Stimulated activated CD4-positive, alpha-beta T cell treated with anti-CD3 and anti-CD28 coated beads, Interleukin-15, amount 100 ng/mL, for 24 hours (primary cell): ENCODE measurements at places on chromosomes 3 and 15.
A peak's percentile ranks its signal among the peaks of the same experiment; 100 is the strongest.

- DNase-seq, result no peak
These were observed 43.1 kb upstream of the HES1 start for GRCh38 chr3:194092881-194093301.

DNA sequence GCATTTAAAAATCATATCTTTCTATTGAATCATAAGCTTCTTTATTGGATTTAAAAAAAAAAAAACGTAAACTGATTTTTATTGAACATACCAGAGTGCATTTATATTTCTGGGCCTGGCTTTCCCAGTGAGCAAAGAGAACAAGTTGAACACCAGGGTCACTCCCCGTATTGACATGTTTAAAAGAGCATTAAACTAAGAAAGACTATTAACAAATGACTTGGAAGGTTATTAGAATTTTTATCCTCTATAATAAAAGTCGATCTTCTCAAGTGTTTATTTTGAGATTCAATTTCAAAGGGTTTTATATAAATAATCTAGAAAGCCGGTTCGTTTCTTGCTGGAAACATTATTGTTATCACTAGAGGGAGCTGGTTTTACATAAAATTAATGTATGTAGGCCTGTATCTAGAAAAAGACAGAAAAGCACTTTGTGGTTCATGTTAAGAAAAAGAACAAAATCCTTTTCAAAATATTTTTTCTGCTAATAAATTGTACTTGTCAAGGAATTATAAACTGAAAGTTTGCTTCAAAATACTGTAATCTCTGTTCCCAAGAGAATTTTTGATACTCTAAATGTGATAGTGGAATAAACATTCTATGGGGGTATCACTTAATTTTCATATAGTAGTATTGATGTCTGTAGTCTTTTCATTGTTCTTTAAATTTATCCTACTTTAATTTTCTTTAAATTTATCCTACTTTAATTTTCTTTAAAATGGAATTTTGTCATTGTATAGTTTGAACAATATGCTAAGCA, 321.8 kb upstream of the MME start:
- DNase-seq, result no peak

DNA sequence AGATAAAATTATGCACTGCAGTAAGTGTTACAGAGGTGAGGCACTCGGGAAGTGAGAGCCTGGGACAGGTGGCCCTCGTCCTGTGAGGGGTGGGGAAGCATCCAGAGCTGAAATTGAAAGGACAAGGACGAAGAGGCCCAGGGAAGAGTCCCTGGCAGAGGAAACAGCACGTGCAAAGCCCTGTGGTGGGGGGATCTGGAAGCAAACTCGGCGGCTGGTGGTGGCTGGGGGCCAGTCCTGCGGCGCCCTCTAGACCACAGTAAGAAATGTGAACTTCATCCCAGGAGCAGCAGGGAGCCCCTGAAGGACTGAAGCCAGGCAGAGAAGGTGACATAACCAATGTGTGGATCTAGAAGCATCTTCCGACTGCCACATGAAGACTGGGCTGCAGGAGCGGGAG, 42.8 kb downstream of the GRIP2 start:
- no peak for DNase-seq

GRCh38 chr3:73571238-73571794, 53.4 kb downstream of the PDZRN3 start:
- DNase-seq, result no peak

DNA sequence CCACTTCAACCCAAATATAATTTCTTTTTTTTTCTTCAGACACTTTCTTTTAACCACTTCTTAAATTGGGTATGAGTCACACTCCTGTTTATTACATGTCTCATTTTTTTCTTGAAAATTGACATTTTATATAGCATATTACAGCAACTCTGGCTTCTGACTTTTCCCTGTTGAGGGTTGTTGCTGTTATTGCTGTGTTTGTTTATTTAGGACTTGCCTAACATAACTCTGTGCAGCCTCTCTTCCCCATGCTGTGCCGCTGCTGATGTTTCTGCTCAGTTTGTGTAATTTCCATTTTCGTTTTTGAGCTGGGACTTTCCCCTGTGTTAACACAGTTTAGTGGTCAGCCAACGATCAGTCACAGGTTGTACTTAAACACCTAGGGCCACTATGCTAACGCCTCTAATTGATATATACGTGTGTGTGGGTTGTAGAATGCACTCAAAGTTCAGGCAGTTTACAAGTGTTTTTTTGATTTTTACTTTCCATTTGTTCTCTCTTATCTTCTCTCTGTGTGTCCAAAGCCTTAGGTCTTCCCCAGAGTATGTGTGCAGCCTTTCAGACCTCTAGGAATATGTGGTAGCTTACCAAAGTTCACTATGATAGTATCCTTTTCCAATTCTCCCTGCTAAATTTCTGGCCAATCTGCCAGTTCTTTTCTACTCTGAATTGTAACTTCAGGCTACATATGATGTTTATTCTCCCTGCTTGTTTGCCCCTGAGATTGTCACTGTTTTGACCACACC, 337.2 kb downstream of the ZBTB20 start:
- DNase-seq, result peak; percentile 9

DNA sequence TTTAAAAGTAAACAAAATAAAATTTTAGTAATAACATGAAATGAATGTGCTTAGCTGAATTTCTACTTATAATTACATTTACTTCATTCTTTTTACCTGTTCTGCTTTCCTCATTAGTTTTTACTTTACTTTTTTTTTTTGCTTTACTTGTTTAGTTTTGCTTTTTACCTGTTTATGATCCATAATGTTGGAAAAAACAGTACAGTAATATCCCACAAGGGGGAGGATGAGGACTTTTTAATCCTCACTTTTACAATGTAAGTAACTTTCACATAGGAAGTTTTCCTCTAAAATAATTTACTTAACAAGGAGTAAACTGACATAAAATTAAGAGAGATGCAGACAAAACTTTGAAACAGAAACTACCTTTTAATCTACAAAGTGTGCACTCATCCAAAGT, 268.7 kb downstream of the TBC1D5 start:
- DNase-seq, result no peak

DNA sequence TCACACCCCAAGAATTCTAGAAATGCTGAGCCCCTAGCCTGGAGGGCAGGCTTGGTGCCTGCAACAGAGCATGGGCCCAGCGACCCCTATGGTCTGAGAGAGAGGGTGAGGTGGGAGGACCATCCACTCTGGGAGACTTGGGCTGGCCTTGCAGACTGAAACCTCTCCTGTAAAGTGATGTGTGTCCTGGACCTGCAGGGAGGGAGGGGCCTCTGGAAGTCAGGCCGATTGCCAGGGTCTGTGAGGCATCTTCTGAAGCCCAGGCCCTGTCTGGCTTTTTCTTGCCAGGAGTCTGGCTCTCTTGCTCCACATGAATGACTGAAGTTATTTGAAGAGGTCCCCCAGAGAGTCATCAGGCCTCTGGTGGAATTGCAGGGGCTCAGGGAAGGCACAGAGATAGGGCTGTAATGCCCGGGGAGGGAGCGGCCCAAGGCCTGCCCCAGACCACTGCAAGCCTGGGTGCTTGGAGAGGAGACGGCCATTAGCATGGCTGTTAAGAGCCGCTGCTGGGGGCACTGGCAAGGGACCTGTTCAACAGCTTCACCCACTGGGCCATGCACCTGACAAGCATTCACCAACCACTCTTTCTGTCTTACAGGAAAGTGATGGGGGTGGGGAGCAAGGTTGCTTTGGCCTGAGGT, 56.0 kb upstream of the CHRNA7 start:
- no peak for DNase-seq

- no peak for DNase-seq
These were observed 5.1 kb downstream of the HPS3 start for GRCh38 chr3:149134575-149134974.

DNA sequence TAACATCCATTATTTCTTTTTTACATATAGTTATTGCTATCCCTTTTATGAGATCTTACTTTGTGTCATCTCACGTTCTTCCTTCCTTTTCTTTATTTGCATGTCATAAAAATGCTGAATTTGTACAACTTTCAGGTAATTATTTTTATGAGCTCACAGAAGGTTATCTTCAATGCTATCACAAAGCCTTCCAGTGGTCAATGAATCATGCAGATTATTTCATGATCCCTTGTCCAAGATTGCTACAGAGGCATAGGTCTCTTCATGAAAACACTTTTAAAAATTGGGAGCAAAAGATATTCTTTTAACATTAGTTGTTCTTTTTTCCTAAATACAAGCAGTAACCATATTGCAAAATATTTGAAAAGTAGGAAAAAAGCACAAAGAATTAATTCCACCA, 880.1 kb upstream of the NR2F2 start:
- DNase-seq, result no peak

DNA sequence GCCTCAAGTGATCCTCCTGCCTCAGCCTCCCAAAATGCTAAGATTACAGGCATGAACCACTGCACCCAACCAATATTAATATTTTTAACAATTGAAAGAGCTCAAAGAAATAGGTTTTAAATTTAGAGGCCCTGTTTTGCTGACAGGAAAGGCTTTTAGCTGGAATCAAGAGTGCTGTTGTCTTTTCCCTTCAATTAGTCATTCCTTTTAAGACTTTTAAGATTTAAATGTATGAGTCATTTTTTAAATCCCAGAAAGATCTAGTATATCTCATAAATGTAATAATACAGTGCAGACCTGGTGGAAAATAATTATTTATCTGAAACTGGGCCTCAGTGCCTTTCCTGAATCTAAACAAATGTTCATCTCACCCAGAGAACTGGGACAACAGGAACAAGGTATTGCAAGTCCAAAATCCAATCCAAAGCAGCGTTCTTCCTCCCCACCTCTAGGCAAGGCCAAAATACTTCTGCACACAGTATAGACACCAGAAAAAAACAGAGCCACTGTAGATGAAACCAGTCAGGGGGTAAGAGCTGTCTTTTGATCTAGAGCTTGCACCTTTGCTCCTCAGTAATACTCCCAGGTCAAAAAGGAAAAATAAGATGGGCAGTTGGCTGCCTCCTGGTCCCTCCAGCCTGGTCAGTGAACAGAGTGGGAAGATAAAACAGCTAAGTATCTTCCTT, 14.4 kb downstream of the AGTR1 start:
- no peak for DNase-seq

DNA sequence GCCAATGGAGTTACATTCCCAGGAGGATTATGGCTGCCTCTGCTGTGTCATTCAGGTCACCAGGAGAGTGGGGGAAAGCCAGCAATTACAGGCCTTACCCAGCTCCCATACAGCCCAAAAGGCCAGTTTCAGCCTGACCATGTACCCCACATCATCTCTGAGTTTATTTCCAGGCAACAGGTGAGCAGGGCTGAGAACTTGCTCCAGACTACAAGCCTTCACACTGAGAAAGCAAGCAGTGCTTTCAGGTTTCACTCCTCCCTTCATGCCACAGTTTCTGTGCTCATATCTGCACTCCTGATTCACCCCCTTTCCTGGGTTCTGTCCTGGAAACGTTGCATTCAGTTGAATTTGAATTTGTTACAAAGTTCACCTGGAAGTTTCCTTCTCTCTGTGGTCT, 68.1 kb upstream of the ABI3BP start:
- DNase-seq, result no peak

- DNase-seq, result no peak
These were observed 22.3 kb upstream of the EPB42 start for GRCh38 chr15:43243020-43243645.

- DNase-seq, result no peak
These were observed 113.6 kb downstream of the PLCL2 start for GRCh38 chr3:16998236-16998923.

DNA sequence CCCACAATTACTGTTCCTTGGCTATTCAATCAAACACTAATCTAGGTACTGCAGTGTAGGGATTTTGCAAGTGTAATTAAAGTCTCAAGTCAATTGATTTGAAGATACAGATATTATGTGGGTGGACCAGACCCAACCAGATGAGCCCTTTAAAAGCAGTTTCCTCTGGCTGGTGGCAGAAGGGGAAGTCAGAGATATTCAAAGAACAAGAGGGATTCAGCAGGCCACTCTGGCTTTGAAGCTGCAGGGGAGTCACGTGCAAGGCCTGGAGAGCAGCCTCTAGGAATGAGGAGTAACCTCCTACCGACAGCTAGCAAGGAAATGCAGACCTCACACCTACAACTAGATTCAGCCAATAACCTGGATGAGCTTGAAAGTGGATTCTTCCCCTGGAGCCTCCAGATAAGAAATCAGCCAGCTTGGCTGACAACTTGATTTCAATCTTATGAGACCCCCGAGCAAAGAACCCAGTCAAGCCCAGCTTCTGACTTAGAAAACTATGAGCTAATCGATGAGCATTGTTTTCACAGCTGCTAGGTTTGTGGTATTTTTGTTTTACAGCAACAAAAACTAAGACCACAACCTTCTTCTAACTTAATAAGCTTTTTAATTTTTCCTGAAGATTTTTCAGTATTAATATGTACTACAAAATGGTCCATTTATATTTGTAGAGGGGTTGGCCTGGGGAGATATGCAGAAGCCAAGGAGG, 13.4 kb downstream of the HACD2 start:
- no peak for DNase-seq

DNA sequence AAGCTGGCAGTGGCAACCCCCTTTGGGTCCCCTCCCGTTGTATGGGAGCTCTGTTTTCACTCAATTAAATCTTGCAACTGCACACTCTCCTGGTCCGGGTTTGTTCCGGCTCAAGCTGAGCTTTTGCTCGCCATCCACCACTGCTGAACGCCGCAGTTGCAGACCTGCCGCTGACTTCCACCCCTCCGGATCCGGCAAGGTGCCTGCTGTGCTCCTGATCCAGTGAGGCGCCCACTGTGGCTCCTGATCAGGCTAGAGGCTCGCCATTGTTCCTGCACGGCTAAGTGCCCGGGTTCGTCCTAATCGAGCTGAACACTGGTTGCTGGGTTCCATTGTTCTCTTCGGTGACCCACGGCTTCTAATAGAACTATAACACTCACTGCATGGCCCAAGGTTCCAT, 22.8 kb downstream of the CHST2 start:
- DNase-seq, result no peak

DNA sequence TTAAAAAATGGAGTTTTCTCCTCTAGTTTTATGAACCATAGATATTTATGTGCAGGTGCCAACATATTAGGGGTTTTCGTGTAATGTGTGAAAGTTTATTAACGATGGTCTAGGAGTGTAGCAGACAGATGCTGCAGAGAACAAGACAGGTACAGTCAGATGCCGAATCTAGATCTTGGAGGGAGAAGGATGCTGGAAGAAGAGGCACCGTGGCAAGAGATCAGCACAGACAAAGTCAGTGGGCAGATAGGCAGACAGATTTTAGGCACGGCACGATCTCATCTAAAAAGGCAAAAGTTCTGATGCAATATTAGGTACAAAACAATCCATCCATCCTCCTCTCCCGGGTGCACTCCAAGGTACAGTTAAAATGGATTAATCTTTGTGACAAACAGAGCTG, 161.6 kb downstream of the TIGIT start:
- no peak for DNase-seq

DNA sequence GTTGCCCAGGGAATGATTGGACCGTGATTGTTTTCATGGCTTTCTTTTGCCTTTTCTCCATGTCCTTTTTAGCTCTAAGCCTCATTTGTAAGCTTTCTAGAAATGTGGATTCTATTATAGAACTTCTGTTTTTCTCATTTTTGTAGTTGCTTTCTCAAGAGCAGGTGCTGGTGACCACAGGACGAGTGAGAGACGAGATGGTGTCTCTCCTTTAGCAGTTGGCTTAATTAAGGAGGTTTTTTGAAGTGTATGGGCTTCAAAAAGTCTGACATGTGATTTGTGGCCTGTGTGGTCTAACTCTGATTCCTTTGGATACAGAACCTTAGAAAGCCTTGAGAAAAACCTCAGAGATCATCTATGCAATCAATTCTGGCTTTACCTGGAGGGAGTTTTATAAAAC, 292.8 kb downstream of the LPP start:
- DNase-seq, result no peak

- no peak for DNase-seq
These were observed 79.7 kb upstream of the CDIN1 start for GRCh38 chr15:36499412-36500389.
